ENCODE measurements at places on chromosomes 16 and 17.
A peak's percentile ranks its signal among the peaks of the same experiment; 100 is the strongest.

GRCh38 chr17:37786481-37786880, 41.6 kb upstream of the HNF1B start:
- no peak overlapping the region for H3K27ac ChIP-seq
- no peaks in the 10 kb centered on the region for H3K27me3 ChIP-seq
- no peaks in the 10 kb centered on the region for H3K4me1 ChIP-seq
- no peak for DNase-seq
- H3K4me3 ChIP-seq, result no peak overlapping the region

GRCh38 chr16:71421911-71422310, 19.9 kb downstream of the TLE7 start:
- H3K4me3 ChIP-seq, result no peak overlapping the region
- no peak for DNase-seq
- peaks cover 23% of the 10 kb centered on the region for H3K27me3 ChIP-seq
- no peaks in the 10 kb centered on the region for H3K36me3 ChIP-seq
- no peaks in the 10 kb centered on the region for H3K4me1 ChIP-seq

GRCh38 chr17:34579017-34579946, at the start of gene TMEM132E:
TSS of gene TMEM132E (plus strand) at chr17:34579582. CDS start at chr17:34581077, 1,495 bp downstream.
- no peaks in the 10 kb centered on the region for H3K36me3 ChIP-seq
- DNase-seq, result peak; percentile 30
- no peaks in the 10 kb centered on the region for H3K27me3 ChIP-seq
- peaks cover 34% of the 10 kb centered on the region for H3K4me1 ChIP-seq
- peak within 1 kb of the TSS; percentile 70 for H3K4me3 ChIP-seq

DNA sequence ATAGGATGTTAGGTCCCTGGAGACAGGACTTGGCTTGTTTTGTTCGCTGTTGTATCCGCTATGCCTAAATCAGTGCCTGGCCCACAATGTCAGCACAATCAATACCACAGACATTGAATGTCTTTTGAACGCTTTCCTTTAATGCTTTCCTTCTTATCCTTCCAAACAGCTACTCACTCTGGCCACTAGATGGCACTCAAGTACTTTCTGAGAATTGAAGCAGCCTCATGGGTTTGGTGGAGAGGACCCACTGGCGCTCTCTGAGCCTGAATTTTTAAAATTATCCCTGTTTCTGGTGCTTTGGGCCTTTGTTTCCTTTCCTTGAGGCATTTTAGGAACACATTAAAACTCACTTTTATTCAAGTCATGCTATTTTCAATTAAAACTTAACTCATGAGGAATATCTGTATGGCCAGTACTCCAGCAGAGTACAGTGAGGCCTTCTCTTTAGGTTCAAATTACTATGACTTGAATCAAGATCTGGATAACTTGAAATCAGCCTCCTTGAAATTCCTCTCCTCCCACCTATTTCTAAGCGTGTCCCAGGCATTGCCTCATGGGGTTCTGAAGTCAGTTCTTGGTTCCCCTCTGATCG, 3.2 kb upstream of the NLRP1 start:
- H3K36me3 ChIP-seq, result peaks cover 1% of the 10 kb centered on the region
- no peak overlapping the region for H3K27ac ChIP-seq

- no peaks in the 10 kb centered on the region for H3K27me3 ChIP-seq
- no peak overlapping the region for H3K27ac ChIP-seq
- H3K4me1 ChIP-seq, result no peaks in the 10 kb centered on the region
- no peak overlapping the region for H3K4me3 ChIP-seq
- DNase-seq, result no peak
Measured at GRCh38 chr16:51012396-51012795, 138.7 kb downstream of the SALL1 start.

- no peaks in the 10 kb centered on the region for H3K27me3 ChIP-seq
- H3K4me3 ChIP-seq, result no peak overlapping the region
- H3K36me3 ChIP-seq, result no peaks in the 10 kb centered on the region
- DNase-seq, result no peak
- H3K27ac ChIP-seq, result no peak overlapping the region
Measured at GRCh38 chr17:71127416-71127815, 958.1 kb downstream of the KCNJ2 start.

DNA sequence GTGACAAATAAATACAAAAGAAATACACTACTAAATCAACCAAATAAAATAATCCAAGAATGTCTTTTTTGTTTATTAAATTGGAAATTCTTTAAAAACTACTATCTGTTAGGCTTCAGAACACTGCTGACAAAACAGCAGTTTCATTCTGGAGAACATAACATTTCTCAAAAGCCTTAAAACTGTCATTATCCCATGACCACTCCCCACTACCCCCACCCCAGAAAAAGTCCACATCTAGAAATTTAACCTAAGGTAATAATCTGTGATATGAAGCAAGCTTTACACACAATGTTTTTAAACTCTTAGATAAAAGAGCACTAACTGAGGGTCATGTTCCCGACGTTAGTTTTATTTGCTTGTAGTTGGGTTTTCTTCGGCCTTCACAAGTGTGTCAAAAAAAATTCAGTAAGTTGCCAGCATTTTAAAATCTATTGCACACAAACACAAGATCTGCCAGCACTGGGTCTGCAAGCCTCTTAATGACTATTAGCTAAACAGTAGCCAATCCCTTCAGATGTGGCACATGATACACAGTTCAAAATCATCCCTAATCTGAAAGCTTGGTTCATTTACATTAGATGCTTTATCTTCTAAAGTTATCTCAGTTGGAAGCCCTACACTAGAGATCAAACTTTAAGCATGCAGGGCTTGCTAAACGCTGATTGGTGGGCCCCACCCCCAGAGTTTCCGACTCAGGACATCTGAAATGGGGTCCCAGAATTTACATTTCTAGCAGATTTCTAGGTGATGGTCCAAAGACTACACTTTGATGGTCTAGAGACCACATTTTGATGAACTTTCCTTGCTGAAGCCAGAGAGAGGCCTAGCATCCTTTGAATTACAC, 75.2 kb downstream of the KANSL1 start:
- H3K4me1 ChIP-seq, result no peaks in the 10 kb centered on the region
- H3K36me3 ChIP-seq, result no peaks in the 10 kb centered on the region
- H3K27me3 ChIP-seq, result no peaks in the 10 kb centered on the region
- H3K27ac ChIP-seq, result no peak overlapping the region
- H3K4me3 ChIP-seq, result no peak overlapping the region

GRCh38 chr17:75406222-75406615, 741 bp upstream of the GRB2 start:
- H3K27me3 ChIP-seq, result no peaks in the 10 kb centered on the region
- peaks cover 32% of the 10 kb centered on the region for H3K4me1 ChIP-seq
- DNase-seq, result peak; percentile 35
- H3K36me3 ChIP-seq, result no peaks in the 10 kb centered on the region
- H3K27ac ChIP-seq, result peak overlapping the region; percentile 96

- H3K27ac ChIP-seq, result peak within 1 kb of the TSS; percentile 78
- peak; percentile 88 for DNase-seq
Measured at GRCh38 chr17:41811549-41812380, at the start of gene P3H4. TSS of gene P3H4 (minus strand) at chr17:41811949. CDS start at chr17:41811915, 34 bp downstream.

GRCh38 chr17:74514632-74515334, 16.5 kb downstream of the CD300LB start:
- no peak overlapping the region for H3K4me3 ChIP-seq
- no peaks in the 10 kb centered on the region for H3K27me3 ChIP-seq
- DNase-seq, result no peak
- no peak overlapping the region for H3K27ac ChIP-seq
- H3K4me1 ChIP-seq, result no peaks in the 10 kb centered on the region
- no peaks in the 10 kb centered on the region for H3K36me3 ChIP-seq

DNA sequence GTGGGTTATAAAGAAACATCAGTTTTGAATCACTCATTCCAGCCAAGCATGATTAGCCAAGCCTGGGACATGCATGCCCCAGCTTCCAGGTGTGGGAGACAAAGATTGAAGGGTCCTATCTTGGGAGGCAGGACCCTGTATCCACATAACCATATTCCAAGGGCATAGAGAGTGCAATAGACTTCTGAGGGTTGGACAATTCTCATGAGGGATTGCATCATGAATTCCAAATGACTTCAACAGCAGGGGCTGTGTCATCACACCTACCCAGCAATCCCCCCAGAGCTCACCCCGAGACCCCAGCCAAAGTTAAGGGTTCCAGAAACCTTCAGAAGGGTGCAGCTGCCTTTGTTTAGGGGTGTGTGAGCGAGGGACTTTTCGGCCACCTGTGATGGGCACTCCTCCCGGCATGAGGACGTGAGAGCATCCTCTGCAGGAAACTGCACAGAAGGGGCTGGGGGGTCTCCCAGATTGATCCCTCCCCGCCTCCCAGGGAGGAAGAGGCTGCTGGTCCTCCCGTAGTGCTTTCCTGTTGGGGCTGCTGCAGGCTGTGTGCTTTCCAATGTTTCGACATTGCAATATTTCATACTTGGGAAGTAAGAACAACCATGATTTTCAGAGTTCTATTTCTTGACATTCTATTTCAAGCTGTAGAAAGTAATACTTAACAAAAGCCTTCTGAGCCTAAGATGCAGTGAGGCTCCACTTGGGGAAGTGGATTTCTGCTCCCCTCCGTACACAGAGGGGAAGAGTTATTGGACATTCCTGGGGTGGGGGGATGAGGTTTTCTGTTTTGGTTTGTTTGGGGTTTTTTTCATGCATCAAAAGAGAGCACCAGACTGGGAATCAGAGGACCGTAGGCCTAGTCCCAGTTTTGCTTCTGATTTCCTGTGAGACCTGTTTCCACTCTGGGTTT, 13.3 kb upstream of the PITPNM3 start:
- H3K4me1 ChIP-seq, result no peaks in the 10 kb centered on the region
- no peaks in the 10 kb centered on the region for H3K27me3 ChIP-seq
- DNase-seq, result no peak
- no peak overlapping the region for H3K4me3 ChIP-seq
- peaks cover 10% of the 10 kb centered on the region for H3K36me3 ChIP-seq

GRCh38 chr17:44913676-44914075, 1.6 kb downstream of the GFAP start:
- H3K36me3 ChIP-seq, result no peaks in the 10 kb centered on the region
- no peak overlapping the region for H3K27ac ChIP-seq
- H3K4me1 ChIP-seq, result no peaks in the 10 kb centered on the region
- H3K27me3 ChIP-seq, result peaks cover 21% of the 10 kb centered on the region
- no peak for DNase-seq

DNA sequence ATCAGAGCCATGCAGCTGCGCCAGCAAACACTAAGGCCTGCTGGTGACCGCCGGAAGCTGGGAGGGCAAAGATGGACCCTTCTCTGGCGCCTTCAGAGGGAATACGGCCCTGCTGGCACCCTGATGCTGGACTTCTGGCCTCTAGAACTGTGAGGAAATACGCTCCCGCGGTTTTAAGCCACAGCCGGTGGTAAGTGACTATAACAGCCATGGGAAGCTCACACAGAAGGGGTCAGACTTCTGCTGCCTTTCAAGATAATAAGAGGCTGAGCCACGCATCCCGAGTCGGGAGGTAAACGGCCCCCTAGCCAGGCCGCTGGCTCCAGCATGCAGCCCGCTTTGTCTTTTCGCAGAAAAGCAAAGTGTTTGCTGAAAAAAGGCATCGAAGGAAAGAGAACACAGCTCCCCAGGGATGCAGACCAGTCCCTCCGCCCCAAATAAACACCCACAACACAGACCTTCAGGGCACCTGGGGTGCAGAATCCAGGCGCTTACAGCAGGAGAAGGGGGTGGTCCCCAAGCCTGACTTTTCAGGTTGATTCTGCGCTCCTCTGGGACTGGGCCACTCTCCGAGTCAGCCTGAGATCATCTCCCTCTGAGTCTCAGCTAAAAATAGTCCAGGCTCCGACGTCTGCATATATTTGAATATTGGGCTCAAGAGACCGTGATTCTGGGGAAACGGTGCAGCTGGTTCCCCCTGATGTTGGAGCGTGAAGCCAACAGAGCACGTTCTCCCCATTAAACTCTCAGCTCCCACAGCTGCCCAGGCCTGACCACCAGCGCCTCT, 89.7 kb downstream of the MGAT5B start:
- peaks cover 9% of the 10 kb centered on the region for H3K4me1 ChIP-seq
- no peaks in the 10 kb centered on the region for H3K27me3 ChIP-seq
- no peak overlapping the region for H3K4me3 ChIP-seq
- no peak for DNase-seq
- H3K27ac ChIP-seq, result no peak overlapping the region

- DNase-seq, result no peak
- no peaks in the 10 kb centered on the region for H3K36me3 ChIP-seq
- no peak overlapping the region for H3K27ac ChIP-seq
- H3K27me3 ChIP-seq, result no peaks in the 10 kb centered on the region
- no peaks in the 10 kb centered on the region for H3K4me1 ChIP-seq
Measured at GRCh38 chr17:37219876-37220606, 155.7 kb upstream of the C17orf78 start.

GRCh38 chr16:1712791-1713261, 6.8 kb downstream of the MAPK8IP3 start:
- no peak overlapping the region for H3K4me3 ChIP-seq
- no peak for DNase-seq
- H3K4me1 ChIP-seq, result peaks cover 7% of the 10 kb centered on the region
- no peak overlapping the region for H3K27ac ChIP-seq
- no peaks in the 10 kb centered on the region for H3K27me3 ChIP-seq

GRCh38 chr16:60681043-60681442, 1355.2 kb downstream of the CDH8 start:
- H3K4me1 ChIP-seq, result no peaks in the 10 kb centered on the region
- no peak for DNase-seq
- H3K36me3 ChIP-seq, result no peaks in the 10 kb centered on the region

DNA sequence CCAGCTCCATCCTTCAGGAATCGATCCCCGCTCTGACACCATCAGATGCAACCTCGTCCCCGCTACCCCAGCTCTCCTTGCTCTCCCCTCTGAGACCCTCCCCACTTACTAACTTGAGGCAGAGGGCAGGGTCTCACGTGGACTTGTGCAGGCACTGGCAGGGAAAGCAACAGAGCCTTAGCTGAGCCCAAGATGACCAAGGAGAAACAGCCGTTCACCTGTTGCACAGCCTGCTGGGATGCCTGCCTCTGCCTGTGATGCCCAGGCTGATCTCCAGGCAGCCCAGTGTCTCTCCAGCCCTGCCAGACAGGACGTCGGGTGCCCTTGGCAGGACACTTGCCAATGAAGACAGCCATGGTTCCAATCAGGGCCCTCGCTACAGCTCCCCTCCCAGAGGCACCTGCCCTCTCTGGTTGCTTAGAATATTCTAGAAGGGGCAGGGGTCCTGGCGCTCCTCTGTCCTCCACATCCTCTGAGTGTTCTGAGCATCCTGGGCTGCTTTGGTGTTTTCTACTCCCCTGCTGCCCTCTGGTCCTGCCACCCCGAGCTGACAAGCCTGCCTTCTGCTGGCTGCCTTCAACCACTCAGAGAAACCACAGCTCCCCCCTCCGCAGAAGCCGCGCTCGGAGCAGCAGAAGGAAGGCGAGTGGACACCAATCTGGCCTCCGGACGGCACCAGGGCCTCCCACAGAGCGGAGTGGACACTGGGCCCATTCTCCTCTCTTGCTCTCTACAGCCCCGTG, 6.7 kb downstream of the CEP295NL start:
- no peak overlapping the region for H3K4me3 ChIP-seq
- no peaks in the 10 kb centered on the region for H3K36me3 ChIP-seq
- H3K27me3 ChIP-seq, result no peaks in the 10 kb centered on the region
- no peaks in the 10 kb centered on the region for H3K4me1 ChIP-seq
- DNase-seq, result no peak
